Aorta (tissue), 5 donors: ENCODE measurements at places on chromosomes 12 and 14. TPM values are rescaled to one million over a fixed set of nuclear protein-coding genes. Genes with fewer than 3 reads are reported as not detected.

ITPR2 gene
- total RNA-seq: 84.8 TPM

HAL gene
- total RNA-seq: 1.4 TPM

POTEG gene
- not detected for total RNA-seq

CLEC4C gene
- total RNA-seq: not detected

MYO1A gene
- total RNA-seq: 1.4 TPM

FIGNL2 gene
- 2.1 TPM for total RNA-seq

ERP27 gene
- total RNA-seq: 1.3 TPM

KRT2 gene
- not detected for total RNA-seq

DNA sequence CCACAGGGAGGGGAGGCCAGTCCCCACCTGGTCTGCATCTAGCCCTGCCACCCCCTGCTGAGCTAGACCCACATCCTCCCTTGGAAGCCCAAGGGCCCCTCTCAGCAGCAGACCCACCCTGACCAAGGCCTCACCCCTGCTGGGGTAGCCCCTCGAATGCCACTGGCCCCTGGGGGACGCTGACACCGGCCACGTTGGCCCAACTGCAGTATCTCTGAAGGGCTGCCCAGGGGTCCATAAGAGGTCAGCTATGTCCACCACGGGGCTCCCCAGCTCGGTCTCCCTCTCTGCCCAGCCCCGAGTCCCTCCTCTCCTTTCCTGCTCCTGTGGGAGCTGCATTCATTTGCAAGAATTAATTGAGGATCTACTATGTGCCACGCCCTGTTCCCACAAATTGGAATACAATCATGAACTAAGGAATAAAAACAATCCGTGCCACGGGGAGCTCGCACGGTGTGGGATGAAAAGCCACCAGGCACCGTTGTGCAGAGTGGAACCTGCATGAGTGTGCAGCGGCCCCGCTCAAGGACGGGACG, 71.4 kb downstream of the GALNT9 start:
- no peaks in the 10 kb centered on the region for H3K4me1 ChIP-seq
- no peaks in the 10 kb centered on the region for H3K36me3 ChIP-seq
- H3K27me3 ChIP-seq: no peaks in the 10 kb centered on the region
- peak; percentile 68 for DNase-seq

DNA sequence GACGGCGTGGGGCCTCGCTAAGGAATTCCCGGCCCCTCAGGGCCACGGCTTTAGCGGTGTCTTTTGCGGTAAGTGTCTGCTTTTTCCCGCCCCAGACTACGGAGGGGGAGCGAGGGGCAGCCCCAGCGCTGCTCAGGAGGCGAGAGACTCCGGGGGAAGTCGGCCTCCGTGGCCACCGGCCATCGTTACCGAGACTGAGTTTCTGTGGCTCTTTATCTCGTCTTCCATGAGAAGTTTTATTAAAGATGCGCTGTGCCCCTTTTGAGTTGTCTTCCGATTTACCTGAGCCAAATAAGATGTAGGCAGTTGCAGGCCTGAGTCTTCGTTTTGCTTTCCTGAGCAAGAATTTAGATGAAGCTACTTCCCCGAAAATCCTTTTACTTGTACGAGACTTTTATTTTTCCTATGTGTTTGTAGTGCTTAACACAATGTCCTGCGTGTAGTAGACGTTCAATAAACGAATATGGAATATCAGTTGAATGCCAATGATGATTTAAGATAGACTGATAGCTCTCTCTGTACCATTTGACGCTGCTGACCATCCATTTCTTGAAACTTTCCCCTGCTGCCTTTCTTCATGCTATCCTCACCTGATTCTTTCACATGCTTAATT, 462 bp downstream of the SRP54 start:
- H3K4me3 ChIP-seq: peak overlapping the region; percentile 71
- H3K36me3 ChIP-seq: no peaks in the 10 kb centered on the region
- H3K4me1 ChIP-seq: no peaks in the 10 kb centered on the region
- no peaks in the 10 kb centered on the region for H3K27me3 ChIP-seq
- peak overlapping the region; percentile 88 for H3K27ac ChIP-seq

DNA sequence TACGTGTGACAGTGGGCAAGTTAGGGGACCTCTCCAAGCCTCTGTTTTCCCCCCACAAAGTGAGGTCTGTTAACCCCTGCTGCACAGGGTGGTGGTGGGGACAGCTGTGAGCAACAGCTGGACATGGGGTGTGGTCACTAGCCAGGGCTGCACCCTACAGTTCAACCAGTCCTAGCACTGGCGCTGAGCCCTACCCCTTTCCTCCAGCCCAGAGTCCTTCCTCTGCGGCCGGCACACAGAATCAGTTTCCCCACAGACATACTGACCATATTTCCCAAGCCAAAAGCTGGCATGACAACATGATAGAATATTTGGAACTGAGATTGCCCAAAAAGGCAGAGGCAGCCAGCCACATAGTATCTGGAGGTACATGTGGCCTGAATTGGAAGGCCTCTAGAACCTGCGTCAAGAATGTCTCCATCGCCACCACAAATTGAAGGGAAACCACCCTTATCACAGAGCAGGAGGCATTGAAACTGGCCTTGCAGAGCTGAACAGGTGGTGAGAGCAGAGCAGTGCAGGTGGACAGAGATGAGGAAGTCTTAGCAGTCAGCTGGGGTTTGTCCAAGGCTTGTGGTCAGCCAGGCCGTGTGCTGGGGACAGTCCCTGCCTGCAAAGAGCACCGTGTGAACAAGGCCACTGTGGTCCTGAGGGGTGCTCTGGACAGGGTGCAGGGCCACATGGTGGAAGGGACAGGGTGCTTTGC, 21.2 kb downstream of the DEGS2 start:
- DNase-seq: no peak
- H3K4me3 ChIP-seq: no peak overlapping the region
- H3K27ac ChIP-seq: no peak overlapping the region
- H3K36me3 ChIP-seq: no peaks in the 10 kb centered on the region
- H3K27me3 ChIP-seq: no peaks in the 10 kb centered on the region

DNA sequence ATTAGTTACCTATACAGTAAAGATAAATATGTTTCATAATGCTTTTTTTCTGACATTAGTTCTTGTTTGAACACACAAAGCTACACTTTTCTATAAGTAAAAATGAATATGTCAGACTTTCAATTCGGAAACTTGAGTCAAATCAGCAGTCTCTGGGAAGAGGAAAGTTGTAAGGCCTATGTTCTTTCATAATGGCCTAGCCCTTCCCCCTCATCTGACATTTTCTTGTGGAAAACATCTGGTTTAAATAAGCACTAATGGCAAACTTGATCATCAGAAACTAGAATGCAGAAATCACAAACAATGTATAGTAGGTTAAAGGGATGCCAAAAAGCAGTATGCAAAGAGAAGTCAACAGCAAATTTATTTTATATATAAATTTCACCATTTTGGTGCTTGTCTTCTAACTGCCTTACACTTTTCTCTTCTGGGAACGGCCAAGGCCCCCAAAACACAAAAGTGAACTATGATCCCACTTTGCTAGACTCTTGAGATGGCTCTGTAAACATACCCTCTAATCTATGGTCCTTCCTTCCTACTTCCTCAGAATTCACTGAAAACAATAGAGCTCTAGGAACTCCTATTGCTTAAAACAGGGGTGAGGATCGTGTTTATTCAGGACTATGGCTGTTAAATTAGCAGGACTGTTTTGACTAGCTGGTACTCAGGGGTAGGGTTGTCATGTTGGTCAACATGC, 444.1 kb downstream of the RAD51B start:
- no peak overlapping the region for H3K4me3 ChIP-seq
- H3K27me3 ChIP-seq: no peaks in the 10 kb centered on the region
- no peak overlapping the region for H3K27ac ChIP-seq
- H3K4me1 ChIP-seq: no peaks in the 10 kb centered on the region

- no peak overlapping the region for H3K27ac ChIP-seq
Observed at GRCh38 chr12:100504804-100505203, 31.1 kb downstream of the NR1H4 start.

DNA sequence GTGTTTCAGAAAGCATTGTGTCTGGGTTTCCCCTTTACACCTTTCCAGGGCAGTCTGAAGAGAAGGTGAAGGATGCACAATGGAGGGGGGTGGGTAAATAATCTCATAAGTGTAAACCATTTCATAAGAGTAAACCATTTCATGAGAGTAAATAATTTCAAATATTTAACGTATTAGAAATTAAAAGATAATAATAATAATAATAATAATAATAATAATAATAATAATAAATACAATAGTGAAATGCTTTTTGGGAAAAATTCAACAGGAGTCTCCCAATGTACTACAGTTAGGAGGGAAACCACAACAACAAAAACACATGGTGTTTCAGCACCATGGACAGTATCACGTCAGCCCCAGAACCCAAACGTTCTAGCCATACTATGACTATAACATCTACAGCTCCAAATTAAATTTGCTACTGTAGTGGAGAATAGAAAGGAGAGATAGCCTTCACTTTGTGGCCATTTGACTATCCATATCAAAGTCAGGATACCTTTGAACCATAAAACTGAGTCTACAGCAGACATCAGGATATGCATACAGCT, 691.8 kb downstream of the BCL11B start:
- H3K27me3 ChIP-seq: no peaks in the 10 kb centered on the region
- no peak for DNase-seq
- no peaks in the 10 kb centered on the region for H3K4me1 ChIP-seq
- no peaks in the 10 kb centered on the region for H3K36me3 ChIP-seq

- no peak overlapping the region for H3K27ac ChIP-seq
- no peaks in the 10 kb centered on the region for H3K27me3 ChIP-seq
- no peak overlapping the region for H3K4me3 ChIP-seq
- no peaks in the 10 kb centered on the region for H3K4me1 ChIP-seq
Observed at GRCh38 chr12:52390739-52391617, 5.5 kb upstream of the KRT84 start.

DNA sequence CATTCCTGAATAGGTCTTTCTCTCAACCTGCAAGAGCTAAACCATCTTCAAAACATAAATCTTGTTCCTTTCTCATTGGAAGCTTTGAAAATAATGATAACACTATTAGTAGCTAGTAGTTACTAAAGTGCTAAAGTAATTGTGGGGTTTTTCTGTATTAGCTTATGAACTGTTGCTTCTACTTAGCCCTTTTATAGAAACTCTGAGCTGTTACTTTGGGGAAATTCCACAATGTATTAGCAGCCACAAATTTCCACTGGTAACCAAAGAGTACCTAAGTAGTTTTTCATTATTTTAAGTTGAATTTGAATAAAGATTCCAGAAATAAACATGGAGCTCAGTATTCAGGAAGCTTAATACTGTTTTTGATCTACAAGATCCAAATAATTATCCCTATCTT, 6.4 kb upstream of the MAPK1IP1L start:
- no peak overlapping the region for H3K4me3 ChIP-seq
- no peak overlapping the region for H3K27ac ChIP-seq
- no peak for DNase-seq

DNA sequence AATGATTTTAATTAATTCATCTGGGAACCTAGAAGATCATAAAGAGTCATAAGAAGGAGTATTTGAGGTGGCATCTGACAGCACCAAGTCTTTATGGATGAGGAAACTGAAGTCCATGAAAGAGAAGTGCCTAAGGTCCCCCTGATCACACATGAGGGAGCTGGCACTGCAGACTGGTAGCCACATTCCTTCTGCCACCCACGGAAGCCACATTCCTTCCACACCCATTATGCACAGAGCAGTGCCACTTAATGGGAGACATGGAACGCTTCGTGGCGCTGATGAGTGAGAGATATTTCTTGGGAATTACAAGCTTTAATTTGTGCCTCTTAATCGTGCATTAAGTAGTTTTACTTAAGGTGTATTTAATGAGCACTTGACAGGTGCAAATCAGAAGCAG, 139.3 kb upstream of the NTF3 start:
- no peak overlapping the region for H3K27ac ChIP-seq
- no peaks in the 10 kb centered on the region for H3K4me1 ChIP-seq
- no peaks in the 10 kb centered on the region for H3K36me3 ChIP-seq
- no peak for DNase-seq
- no peak overlapping the region for H3K4me3 ChIP-seq

DNA sequence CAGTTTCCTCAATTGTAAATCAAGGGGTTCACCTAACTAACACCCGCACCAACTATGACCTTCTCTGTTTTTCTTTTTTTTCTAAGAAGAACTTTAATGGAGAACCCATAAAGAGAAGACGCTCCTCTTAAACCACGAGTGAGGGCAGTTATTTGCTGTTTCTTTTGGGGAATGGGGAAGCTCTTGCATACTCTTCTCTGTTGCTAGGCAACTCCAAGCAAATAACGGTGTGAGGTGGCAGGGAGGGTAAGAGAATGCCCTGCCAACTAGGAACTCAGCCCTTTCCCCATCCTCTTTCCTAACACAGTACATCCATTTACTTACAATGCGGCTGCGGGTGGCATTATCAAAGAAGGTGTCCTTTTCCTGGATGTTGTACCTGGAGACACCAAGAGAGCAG, 114.9 kb downstream of the ANO2 start:
- DNase-seq: no peak
- H3K27ac ChIP-seq: no peak overlapping the region
- H3K4me3 ChIP-seq: no peak overlapping the region
- no peaks in the 10 kb centered on the region for H3K36me3 ChIP-seq
- H3K4me1 ChIP-seq: no peaks in the 10 kb centered on the region

GRCh38 chr12:85089792-85090191, 53.6 kb downstream of the LRRIQ1 start:
- no peak for DNase-seq
- no peak overlapping the region for H3K4me3 ChIP-seq
- no peak overlapping the region for H3K27ac ChIP-seq
- no peaks in the 10 kb centered on the region for H3K36me3 ChIP-seq
- H3K4me1 ChIP-seq: no peaks in the 10 kb centered on the region

- no peak for DNase-seq
- no peak overlapping the region for H3K27ac ChIP-seq
- H3K36me3 ChIP-seq: no peaks in the 10 kb centered on the region
- no peaks in the 10 kb centered on the region for H3K4me1 ChIP-seq
- H3K4me3 ChIP-seq: no peak overlapping the region
- no peaks in the 10 kb centered on the region for H3K27me3 ChIP-seq
Observed at GRCh38 chr12:3493043-3493858, 2.2 kb downstream of the PRMT8 start.

- H3K4me1 ChIP-seq: no peaks in the 10 kb centered on the region
- no peaks in the 10 kb centered on the region for H3K36me3 ChIP-seq
- H3K4me3 ChIP-seq: no peak overlapping the region
Observed at GRCh38 chr12:4027412-4027811, 154.2 kb upstream of the PARP11 start.
